Omental fat pad (tissue), 4 donors: ENCODE measurements at places on chromosomes 13 and 19. TPM values are rescaled to one million over a fixed set of nuclear protein-coding genes. Genes with fewer than 3 reads are reported as not detected.

TEX29 gene
- total RNA-seq, result not detected

IQCN gene
- 11.8 TPM for total RNA-seq

LGI4 gene
- total RNA-seq, result 9.8 TPM

STARD13 gene
- 63.4 TPM for total RNA-seq

PET100 gene
- 22.8 TPM for total RNA-seq
